Thyroid gland (tissue), 4 donors: ENCODE measurements at places on chromosomes 4 and X.

DNA sequence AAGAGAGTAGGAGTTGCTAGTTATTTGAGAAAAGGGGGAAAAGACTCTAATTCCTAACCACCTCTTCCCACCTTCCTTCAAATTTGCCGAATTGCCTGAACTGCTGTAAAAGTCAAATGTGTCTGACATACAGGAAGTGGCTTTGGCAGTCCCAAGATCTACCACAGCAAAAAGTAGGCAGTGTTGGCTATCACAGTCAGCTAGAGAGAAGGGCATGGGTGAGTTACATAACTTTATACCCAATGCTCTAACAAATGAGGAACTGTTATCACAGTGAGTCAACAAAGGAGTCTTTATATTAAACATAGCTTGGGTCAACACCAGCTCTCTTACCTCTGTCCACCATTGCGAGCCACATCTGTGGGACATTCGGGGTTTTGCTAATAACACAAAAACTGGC, 2.4 kb upstream of the MBNL3 start:
- no peak for DNase-seq

DNA sequence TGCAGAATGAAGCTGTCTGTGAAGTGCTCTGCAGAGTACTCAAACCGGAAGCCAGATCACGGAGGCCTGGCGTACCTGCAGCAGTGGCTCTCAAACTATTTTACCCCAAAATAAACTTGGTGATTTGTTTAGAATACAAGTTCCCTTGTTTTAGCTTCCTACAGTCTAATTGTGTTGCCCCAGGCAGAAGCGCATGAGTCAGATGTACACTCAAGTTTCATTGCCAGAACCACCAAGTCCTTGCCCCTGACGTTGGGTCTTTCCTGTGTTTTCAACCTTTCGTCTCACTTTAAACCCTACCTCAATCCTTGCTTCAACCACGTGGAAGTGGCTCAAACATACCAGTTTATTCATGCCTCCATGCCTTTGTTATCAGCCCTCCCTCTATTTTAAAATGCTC, 66.2 kb upstream of the SLC7A11 start:
- DNase-seq, result peak; percentile 9

DNA sequence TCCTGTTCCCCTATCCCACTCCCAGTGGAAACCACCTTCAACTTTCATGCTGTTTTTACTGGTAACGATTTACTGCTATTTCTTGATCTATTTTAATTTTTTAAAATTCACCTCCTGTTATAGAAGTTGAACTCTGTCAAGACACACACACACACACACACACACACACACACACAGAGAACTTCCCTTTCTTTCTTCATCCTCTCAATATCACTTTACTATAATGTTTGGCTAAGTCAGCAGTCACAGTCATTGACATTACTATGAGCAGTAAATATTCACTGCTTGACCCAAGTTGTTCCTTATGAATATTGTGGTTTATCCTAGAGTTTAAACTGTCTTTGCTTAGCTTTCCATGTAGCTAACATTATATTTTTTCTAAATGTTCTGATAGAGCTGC, 24.0 kb upstream of the SGMS2 start:
- no peak for DNase-seq

DNA sequence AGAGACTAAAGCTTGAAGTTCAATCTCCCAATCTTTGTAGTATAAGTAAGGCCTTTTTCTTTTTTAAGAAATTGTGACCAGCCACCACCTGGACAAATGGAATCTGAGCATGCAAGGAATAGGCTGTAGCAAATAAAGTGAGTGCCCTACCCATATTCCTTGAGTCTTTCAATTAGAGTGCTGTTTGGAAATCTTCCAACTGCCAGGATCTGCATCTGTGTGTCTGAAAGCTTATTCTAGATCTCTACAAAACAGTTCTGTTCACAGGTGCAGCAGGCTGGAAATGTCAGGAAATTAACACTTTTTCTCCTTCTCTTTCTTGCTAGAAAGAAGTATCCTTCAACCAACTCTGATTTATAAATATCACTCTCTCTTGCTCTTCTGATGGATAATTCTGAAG, 76.7 kb upstream of the NDST3 start:
- DNase-seq, result no peak

DNA sequence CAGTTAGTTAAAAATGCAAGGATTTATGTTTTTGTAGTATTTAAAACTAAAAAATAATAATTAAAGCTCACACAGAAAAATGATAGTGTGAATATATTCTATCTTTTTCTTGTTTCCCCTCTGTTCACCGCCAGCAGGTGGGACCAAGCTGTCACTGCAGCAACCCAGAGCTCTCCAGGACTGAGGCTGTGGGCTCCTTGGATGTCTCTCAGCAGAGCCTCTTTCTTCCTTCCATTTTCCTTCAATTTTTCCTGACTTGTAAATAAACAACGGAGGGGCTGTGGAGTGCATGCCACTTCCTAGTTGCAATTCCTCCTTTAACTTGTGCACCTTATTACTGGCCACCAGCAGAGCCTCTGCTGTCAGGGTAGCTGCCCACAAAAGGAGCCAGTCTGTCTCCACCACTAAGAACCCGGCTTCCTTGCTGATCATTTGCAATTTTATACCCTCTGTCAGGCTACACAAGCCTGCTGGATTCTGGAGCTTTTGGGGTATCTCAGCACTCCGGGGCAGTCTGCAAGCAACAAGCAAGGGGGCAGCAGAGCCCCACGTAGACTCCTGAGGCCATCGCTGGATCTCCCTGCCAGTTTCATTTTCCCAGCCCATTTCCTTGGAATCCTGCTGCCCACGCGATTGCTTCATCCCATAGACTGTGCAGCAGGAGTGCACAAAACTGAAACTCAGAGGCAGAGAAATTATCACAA, 1467.4 kb downstream of the C4orf33 start:
- peak; percentile 23 for DNase-seq

DNA sequence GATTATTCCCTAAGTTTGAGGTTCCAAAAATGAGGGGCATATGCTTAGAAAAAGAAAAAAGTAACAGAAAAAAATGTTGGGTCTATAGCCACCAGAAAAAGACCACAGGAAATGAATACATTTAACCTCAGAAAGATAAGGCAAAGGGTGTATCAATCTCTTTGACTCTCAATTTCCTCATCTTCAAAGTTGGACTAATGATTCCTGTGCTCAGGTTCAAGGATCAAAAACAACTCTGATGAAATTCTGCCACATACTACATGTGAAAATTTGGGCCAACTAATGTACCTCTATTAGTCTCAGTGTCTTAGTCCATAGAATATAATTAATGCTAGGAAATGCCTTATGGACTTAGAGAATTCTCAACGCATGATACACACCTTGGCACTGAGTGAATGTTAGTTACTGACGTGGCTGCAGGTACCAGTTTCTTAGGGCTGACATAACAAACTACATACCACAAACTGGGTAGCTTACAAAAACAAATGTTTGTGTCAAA, 257.7 kb downstream of the ANKRD50 start:
- DNase-seq, result no peak
